ENCODE measurements at places on chromosomes 6 and 20.

- no peak for DNase-seq
These were observed 51.0 kb downstream of the SSR1 start for GRCh38 chr6:7261852-7262461.

DNA sequence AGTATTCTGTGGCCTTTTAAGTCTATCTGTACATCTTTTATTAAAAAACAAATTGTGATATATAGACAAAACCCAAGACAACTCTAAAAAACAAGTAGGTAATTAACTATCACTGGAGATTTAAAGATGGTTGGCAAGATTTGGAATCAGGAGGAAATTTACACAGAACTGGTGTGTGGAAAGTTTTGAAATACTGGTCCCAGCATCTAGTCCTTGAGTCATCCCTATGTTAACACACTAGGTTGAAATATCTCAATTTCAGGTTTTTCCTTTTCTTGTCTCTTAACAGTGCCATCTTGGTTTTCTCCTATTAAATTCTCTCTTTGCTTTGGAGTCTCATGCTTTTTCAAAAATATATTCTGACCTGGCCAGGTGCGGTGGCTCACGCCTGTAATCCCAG, 27.5 kb downstream of the SASH1 start:
- no peak for DNase-seq

DNA sequence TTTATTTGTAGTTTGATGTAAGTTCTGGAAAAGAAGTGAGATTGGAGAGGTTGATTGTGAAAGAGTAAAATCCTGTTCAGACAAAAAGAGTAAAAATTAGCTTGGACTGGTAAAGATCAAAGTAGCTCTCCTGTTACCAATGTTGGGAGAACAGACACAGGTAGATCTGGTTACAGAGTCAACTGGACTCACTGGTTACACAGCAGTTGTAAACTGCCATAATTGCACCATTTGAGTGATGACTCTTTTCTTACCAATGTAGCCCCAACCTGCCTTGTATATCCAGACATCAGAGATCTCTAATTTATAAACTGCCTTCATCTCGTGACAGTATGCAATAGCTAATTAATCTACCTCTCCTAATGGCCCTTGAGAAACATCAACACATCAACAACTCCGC, 165.6 kb upstream of the PRSS16 start:
- no peak for DNase-seq

- DNase-seq, result no peak
These were observed 611.0 kb downstream of the DOK5 start for GRCh38 chr20:55086421-55086820.

DNA sequence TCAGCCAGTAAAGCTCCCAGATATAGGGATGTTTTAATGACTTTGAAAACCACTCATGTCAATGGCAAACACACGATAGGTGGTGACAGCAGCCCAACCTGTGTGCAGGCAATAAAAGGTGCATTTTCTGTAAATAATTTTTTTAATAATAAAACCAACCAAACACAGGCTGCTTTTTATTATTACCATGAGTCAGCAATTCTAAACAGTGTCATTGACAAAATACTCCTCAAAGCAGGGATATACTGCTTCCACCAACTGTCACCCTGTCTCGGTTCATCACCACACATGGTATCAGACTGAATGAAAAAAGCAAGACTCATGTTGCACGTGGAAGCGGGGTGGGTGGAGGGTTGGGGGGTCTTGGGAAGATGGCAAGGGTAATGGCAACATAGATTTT, 195.9 kb downstream of the ANKRD60 start:
- no peak for DNase-seq

DNA sequence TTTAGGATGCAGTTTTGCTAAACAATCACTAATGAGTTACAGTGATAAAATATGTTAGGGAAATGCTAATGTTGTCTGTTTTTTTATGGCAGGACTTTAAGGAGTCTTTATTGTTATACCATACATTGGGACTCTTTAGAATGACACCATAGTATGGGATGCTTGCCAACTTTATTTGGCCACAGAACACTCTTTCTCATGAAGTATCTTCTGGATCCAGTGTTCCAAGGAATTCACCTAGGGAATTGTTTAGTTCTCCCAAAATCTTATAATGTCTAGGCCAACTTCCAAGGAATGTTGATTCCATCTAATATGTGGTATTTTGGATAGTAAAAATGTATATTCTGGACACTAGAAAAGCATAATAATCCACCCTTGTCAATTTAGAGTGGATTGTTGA, 3.3 kb downstream of the RIN2 start:
- DNase-seq, result no peak

GRCh38 chr6:131400054-131400778, 172.8 kb upstream of the ARG1 start:
- DNase-seq, result peak; percentile 60

GRCh38 chr6:73108949-73109348, 116.3 kb downstream of the KHDC1L start:
- no peak for DNase-seq

DNA sequence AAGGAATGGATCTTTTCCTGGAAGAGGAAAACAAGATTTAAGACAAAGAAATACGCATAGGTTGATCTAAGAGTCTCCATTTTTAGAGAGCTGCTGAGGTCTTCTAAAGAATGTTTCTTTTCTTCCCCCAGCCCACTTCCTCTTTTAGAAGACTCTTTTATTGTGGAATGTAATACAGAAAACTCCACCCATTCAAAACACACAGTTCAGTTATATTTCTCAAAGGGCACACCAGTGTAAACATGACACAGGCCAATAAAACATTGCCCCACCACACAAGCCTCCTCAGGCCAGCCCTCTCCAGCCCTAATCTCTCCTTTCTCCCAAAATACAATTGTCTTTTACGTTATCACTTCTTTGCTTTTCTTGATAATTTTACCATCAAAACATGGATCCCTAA, 42.8 kb downstream of the SLC35B3 start:
- no peak for DNase-seq

- no peak for DNase-seq
These were observed 139.1 kb downstream of the KIF16B start for GRCh38 chr20:16434062-16434664.

DNA sequence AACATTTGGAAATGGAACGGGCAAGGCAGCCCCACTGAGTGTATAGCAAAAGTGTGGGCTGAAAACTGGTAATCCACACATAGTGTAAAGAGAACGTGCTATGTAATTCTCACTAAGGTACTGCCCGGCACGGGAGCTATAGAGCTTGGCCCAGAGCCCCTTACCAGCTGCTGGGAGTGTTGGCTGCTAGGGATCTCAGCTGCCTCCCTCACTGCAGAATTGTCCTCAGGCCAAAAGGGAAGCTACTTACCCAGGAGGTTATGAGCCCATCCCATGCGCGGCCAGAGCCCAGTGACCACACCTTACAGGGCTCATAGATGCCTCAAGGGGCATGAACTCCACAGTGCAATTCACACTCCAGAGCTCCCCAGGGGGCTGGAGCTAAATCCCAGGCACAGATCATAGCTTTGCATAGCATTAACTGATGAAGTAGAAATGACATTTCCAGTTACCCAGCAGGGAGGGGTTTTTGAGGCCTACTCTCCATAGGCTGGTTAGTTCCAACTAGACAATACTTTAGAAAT, 56.8 kb downstream of the LINC00237 start:
- no peak for DNase-seq

- DNase-seq, result no peak
These were observed 33.6 kb upstream of the MYL9 start for GRCh38 chr20:36507746-36508145.

DNA sequence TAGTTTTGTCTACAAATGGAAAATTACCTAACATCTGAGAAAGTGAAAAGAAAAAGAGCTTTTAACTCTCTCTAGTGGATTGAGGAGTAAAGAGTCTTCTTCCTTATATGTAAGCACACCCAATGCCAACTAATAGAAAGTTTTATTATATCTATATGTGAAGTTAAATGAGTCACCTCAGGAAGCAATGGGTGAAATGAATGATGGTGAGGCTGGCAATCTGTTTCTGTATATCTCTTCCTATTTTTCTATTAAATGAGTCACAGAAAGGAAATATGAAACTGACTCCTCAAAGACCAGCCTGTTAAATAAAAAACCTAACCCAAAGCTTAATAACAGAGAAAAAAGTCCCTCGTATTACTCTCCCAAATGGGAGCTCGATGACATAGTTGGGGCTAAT, 71.3 kb downstream of the OTOR start:
- no peak for DNase-seq

DNA sequence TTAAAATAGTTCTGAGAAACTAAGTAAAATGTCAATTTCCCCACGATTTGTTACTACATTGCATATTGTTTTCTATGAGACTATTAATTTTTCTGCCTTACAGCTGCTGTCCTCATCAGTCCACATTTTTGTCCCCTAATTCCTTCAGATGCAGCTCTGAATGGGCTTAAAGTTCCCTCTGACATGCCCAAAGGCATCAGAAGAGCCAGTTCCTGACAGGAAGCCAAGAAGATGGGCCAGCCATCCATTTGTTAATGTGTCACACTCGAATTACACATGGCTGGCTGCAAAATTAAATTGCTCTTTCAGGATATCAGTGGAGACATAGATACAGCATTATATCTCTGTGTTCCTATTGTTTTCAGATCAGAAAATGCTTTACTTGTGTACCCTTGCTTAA, 1223.0 kb downstream of the EPHA7 start:
- DNase-seq, result no peak

- no peak for DNase-seq
These were observed 10.2 kb downstream of the POU3F2 start for GRCh38 chr6:98844244-98845210.

- DNase-seq, result no peak
These were observed 34.6 kb downstream of the C6orf52 start for GRCh38 chr6:10659699-10660348.

DNA sequence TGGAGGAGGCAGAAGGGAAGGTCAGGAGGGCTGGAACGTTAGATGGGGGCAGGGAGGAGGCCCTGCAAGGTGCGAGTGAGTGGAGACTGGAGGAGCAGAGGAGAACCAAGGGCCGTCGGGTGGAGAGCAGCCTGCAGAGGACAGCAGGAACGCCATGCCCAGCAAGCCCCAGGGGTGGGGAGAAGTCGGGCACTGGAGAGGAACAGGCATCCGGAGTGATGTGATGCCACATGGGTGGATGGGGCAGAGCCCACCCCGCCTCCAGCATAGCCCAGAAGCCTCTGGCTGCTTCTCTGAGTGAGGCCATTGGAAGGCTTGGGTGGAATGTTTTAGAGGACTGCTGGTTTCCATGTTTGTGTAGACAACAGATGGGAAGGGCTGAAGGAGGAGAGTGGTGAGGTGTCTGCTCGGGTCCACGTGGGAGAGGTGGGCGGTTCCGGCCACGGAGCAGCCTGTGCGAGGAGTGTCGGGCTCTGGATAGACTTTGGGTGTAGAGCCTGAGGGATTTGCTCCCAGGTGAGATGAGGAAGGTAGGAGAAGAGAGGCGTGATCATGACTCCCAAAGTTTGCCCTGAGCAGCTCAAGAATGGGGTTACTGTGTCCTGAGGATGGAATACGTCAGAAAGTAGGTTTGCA, 221.4 kb downstream of the SMOC2 start:
- no peak for DNase-seq

GRCh38 chr20:32479012-32479411, 106.1 kb downstream of the NOL4L start:
- no peak for DNase-seq
